Liver (tissue), 10 donors: ENCODE measurements at places on chromosomes 11 and 22.

DNA sequence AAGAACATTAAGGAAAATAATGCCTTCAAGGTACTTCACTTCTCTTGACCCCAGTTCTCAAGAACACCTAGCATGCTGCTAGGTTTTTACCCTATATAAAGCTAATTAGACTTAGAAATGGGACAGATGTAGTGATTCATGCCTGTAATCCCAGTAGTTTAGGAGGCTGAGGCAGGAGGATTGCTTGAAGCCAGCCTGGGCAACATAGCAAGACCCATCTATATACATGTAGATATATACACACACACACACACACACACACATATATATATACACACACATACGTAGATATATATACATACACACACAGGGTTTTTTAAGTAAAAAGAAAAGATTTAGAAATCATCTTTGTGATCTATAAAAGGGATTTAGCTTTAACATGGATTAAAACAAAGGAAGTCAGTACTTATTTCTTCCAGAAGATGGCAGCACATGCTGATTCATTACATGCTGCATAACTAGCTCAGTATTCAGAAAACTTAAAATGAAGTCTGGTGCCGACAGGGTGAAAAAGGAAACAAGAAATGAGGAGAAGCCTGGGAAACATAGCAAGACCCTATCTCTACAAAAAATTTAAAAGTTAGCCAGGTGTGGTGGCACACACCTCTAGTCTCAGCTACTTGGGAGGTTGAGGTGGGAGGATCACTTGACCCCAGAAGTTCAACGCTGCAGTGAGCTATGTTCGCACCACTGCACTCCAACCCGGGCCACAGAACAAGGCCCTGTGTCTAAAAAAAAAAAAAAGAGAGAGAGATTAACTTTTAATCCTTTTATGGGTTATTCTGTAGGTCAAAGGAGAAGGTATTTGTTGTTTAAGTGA, 28.5 kb upstream of the RBX1 start:
- no peak overlapping the region for H3K27ac ChIP-seq
- no peak for DNase-seq
- H3K36me3 ChIP-seq, result peaks cover 46% of the 10 kb centered on the region
- H3K4me3 ChIP-seq, result no peak overlapping the region
- peaks cover 2% of the 10 kb centered on the region for H3K4me1 ChIP-seq

DNA sequence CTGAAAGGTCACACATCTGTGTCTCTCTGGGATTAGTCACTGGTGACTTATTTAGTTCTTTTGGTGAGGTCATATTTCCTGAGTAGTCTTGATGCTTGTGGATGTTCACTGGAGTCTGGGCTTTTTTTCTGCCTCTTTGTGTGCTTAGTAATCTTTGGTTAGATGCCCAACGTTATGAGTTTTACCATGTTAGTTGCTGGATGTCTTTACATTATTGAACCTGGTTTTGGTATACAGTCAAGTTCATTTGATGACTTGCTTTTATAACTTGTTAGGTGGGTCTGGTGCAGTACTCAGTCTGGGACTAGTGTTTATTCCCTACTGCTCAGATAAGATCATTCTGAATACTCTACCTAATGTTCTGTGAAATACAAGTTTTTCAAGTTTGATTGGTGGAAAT, 26.2 kb upstream of the SLC37A2 start:
- H3K27ac ChIP-seq, result no peak overlapping the region
- H3K4me1 ChIP-seq, result no peaks in the 10 kb centered on the region
- H3K36me3 ChIP-seq, result no peaks in the 10 kb centered on the region
- DNase-seq, result no peak
- no peak overlapping the region for H3K4me3 ChIP-seq

GRCh38 chr11:73838443-73839122, 38.1 kb downstream of the COA4 start:
- peaks cover 9% of the 10 kb centered on the region for H3K36me3 ChIP-seq
- H3K27ac ChIP-seq, result no peak overlapping the region
- H3K27me3 ChIP-seq, result no peaks in the 10 kb centered on the region

DNA sequence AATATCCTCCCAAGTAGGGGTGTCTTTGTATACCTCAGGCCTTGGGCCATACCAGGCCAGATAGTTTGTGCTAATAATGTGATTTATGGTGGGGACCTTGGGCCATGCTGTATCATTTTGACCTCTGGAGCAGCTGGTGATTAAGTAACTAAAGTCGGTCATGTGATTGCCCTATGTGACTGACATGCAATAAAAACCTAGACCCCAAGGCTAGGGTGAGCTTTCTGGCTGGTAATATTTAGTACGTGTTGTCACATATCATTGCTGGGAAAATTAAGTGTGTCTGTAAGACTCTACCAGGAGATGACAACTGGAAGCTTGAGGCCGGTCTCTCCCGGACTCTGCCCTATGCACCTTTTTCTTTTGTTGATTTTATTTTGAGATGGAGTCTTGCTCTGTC, 12.6 kb upstream of the TFIP11 start:
- peak overlapping the region; percentile 93 for H3K27ac ChIP-seq
- H3K4me1 ChIP-seq, result peaks cover 2% of the 10 kb centered on the region
- H3K27me3 ChIP-seq, result no peaks in the 10 kb centered on the region
- H3K4me3 ChIP-seq, result peak overlapping the region; percentile 66

DNA sequence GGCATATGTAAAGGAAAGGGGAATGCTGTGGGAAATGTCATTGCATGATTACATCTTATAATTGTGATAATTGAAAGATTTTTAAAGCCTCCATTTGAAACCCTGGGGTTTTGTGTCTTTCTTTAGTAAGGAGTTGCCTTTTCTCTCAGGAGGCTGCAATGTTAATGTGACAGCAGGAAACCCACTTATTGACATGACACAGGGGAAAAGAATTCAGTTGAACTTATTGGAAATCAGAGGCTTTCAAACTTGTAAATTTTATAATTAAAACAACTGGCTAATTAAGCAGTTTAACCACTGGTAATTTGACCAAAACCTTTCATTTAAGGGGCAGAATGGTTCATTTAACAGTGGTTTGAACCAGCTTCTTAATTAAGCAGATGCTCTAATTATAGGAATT, 31.2 kb downstream of the MRPL48 start:
- no peak overlapping the region for H3K4me3 ChIP-seq
- no peak overlapping the region for H3K27ac ChIP-seq
- no peaks in the 10 kb centered on the region for H3K4me1 ChIP-seq
- no peak for DNase-seq

- H3K4me3 ChIP-seq, result no peak overlapping the region
- peaks cover 6% of the 10 kb centered on the region for H3K4me1 ChIP-seq
- no peak for DNase-seq
- no peaks in the 10 kb centered on the region for H3K27me3 ChIP-seq
- H3K27ac ChIP-seq, result no peak overlapping the region
Observed at GRCh38 chr11:17401841-17402240, 13.4 kb upstream of the KCNJ11 start.

- peak overlapping the region; percentile 95 for H3K27ac ChIP-seq
- H3K36me3 ChIP-seq, result no peaks in the 10 kb centered on the region
- peaks cover 47% of the 10 kb centered on the region for H3K4me1 ChIP-seq
- no peaks in the 10 kb centered on the region for H3K27me3 ChIP-seq
- H3K4me3 ChIP-seq, result no peak overlapping the region
- no peak for DNase-seq
Observed at GRCh38 chr11:19512618-19513017, 200.0 kb upstream of the NAV2 start.

DNA sequence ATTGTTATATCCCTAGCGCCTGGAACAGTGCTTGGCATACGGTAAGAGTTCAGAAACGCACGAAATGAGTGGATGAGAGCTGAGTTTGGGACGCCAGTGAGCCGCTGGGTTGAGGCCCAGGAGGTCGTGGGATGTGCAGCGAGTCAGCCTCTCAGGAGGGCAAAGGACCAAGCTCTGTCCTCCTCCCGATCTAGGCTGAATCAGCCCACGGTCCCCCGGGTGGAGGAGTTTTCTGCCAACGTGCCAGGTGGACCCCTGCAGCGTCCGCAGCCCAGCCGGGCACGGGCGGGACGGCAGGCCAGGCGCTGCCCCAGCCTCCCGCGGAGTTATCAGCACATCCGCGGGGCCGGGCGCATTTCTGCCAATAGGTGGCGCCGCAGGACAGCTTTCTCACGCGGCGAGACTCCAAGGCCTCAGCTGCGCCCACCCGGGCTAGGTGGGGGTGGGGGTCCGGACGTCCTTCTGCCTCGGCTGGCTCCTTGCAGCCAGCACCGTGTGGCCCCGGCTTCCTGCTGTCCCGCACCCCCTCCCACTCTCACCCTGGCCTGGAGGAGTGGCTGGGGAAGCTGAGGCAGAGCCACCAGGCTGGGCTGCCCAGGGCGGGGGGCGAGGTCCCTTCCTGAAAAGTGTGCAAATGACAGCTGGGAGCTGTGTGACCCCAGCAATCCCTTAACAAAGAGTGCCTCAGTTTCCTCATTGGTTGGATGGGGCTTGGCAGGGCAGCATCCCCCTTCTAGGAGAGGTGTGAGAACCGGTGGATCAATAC, 2.2 kb upstream of the RPS19BP1 start:
- DNase-seq, result peak; percentile 92
- H3K27me3 ChIP-seq, result no peaks in the 10 kb centered on the region
- peaks cover 12% of the 10 kb centered on the region for H3K4me1 ChIP-seq
- no peaks in the 10 kb centered on the region for H3K36me3 ChIP-seq
- H3K4me3 ChIP-seq, result peak overlapping the region; percentile 12

- no peak overlapping the region for H3K27ac ChIP-seq
- no peaks in the 10 kb centered on the region for H3K27me3 ChIP-seq
- no peak overlapping the region for H3K4me3 ChIP-seq
- no peaks in the 10 kb centered on the region for H3K4me1 ChIP-seq
- H3K36me3 ChIP-seq, result no peaks in the 10 kb centered on the region
- no peak for DNase-seq
Observed at GRCh38 chr11:89361734-89362133, 129.4 kb downstream of the NOX4 start.

DNA sequence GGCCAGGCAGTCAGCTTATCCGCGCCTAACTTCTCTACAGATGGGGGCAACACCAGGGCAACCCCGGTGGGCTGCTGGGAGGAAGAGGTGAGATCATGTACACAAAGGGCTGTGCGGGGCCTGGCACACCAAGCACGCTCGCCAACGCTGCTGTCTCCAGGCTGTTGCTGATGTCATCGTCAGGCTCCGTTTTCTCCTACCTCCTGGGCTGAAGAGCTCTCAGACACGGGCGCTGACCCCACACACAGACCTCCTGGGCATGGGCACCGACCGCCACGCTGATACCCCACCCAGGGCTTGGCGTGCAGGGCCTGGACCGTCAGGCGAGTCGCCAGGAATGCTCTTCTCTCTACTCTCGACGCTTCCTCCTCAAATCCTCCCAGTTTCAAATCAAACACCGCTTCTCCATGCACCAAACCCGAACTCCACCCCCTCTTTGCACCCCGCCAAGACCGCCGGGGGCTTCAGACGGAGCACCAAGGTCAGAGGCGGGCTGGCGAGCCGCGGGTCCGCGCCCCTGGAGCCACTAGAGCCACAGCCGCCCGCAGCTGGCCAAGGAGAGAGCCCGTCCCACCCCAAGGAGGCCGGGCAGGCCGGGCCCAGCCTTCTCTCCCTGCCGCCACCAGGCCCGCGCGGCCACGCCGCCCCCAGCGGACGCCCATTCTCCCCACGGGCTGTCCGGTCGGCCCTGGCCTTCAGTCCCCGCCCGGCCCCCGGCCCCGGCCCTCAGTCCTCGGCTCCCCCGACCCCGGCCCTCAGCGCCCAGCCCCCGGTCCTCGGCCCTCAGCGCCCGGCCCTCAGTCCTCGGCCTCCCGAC, 772 bp downstream of the SBF1 start:
- peaks cover 33% of the 10 kb centered on the region for H3K4me1 ChIP-seq
- peaks cover 1% of the 10 kb centered on the region for H3K36me3 ChIP-seq
- H3K4me3 ChIP-seq, result peak overlapping the region; percentile 65
- no peak for DNase-seq
- no peak overlapping the region for H3K27ac ChIP-seq

GRCh38 chr11:34299284-34299972, 58.4 kb downstream of the ABTB2 start:
- no peak overlapping the region for H3K4me3 ChIP-seq
- H3K27me3 ChIP-seq, result no peaks in the 10 kb centered on the region
- H3K36me3 ChIP-seq, result no peaks in the 10 kb centered on the region
- H3K27ac ChIP-seq, result no peak overlapping the region
- no peak for DNase-seq
- no peaks in the 10 kb centered on the region for H3K4me1 ChIP-seq

DNA sequence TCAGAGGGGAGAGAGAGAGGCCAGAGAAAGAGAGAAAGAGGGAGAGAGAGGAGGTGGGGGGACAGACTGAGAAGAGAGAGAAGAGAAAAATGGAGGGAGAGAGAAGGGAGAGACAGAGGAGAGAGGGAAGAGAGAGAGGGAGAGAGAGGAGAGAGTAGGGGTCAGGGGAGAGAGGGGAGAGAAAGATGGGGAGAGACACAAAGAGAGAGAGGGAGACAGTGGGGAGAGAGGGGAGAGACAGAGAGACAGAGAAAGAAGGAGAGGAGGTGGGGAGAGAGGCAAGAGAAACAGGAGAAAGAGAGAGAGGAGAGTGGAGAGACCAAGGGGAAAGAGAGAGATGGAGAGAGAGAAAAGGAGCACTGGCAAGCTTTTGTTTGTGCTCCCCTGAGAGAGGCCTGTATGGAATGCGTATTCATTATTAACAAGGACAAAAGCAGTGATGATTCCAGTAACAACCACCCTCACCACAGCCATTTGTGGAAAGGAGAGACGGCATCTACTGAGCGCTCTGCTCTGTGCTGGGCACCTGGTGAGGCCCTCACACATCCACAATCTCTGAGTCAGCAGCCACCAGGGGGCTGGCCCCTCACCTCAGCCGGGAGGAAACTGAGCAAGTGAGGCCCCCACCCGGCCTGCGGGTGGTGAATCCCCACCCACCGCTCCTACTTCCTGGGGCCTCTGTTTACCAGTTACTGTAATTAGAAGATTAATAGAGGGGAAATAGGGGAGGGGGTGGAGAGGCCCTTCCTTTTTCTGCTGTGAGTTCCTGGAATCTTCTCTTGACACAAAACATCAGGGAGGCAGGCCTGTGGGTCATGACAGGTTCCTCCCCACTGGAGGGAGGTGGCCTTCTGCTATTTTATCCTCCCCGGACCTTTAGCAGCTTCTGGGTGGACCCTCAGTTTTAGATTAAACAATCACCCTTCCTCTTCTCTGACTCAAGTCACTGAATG, 14.6 kb upstream of the MIAT start:
- H3K4me1 ChIP-seq, result no peaks in the 10 kb centered on the region
- H3K36me3 ChIP-seq, result no peaks in the 10 kb centered on the region
- peak; percentile 71 for DNase-seq
- no peak overlapping the region for H3K4me3 ChIP-seq

DNA sequence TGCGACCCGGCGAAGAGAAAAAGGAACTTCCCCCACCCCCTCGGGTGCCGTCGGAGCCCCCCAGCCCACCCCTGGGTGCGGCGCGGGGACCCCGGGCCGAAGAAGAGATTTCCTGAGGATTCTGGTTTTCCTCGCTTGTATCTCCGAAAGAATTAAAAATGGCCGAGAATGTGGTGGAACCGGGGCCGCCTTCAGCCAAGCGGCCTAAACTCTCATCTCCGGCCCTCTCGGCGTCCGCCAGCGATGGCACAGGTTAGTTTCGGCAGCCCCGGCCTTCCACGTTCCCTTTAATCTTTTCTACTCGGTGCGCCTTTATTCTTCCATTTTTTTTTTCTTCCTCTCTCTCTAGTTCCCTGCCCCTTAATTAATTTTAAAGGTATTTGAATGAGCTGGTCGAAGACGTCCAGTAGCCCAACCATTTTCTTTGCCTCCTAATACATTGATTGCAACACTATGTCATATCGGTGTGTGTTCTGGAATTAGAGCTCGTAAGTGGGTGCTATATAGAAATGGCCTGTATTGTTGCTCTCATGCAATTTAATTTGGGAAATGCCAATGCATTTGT, 537 bp downstream of the EP300 start:
- H3K4me1 ChIP-seq, result peaks cover 33% of the 10 kb centered on the region
- H3K36me3 ChIP-seq, result no peaks in the 10 kb centered on the region
- peak overlapping the region; percentile 100 for H3K27ac ChIP-seq
- DNase-seq, result peak; percentile 62
- peak overlapping the region; percentile 69 for H3K4me3 ChIP-seq
